CD4-positive, alpha-beta T cell treated with Interleukin-1 beta for 1 hour (primary cell): ENCODE measurements at places on chromosomes 3 and 15.

DNA sequence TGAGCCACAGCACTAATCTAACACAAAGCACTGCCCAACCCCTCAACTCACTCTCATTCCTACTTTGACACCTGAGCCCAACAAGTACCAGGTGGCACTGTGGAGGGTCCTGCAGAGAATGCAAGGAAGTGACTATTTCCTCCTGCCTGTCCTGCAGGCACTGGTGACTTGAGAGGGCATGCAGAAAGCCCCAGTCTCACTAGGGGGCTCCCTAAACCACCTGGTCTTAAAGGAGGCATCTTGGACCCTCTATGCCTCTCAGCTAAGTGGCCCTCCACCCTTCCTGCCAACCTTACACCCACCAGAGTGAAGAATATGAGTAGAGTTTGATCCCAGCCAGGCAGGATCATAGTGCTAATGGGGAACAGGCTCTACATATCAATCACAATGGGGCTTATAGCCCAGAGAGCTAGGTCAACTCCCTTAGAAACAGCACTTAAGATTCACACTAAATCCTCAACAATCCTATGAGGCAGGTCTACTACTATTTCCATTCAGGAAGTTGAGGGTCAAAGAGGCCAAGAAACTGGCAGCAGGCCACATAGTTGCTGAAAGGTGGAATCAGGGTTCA, 15.2 kb downstream of the TRAIP start:
- peak; percentile 7 for DNase-seq

DNA sequence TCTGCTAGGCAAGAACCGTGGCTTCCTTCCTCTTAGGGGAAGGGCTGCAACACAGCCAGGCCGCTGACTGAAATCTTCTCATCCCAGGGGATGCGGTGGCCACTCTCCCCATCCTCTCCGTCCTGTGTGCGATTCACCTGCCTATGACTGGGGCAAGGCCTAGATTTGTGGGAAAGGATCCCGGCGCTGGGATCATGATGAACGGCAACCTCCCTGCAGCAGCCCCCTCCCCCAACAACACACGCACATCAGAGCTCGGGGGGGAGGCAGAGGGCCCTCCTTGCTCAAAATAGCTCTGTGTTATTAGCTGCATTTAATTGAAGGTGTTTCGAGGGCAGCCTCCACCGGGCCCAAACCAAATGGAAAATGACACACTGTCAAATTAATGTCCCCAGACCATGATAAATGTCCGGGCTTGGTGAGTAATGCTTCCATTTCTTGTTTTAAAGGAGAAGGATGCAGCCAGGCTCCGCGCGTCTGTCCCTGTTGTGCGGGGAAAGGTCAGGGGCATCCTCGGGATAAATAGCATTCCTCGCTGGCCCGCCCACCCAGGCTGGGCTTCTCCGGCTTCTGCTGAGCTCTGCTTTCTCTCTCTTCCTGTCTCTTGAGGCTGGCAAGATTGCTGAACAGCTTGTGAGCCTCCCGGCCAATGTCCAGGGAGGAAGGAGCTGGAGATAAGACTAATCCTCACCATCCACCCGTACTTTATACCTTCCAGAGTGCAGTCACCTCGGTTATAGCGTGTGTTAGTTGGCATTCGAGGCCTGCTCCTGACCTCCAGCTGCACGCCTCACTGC, 56.4 kb upstream of the TLE3 start:
- DNase-seq = no peak

- no peak for DNase-seq
Measured at GRCh38 chr15:85027033-85027380, 45.4 kb downstream of the PDE8A start.

DNA sequence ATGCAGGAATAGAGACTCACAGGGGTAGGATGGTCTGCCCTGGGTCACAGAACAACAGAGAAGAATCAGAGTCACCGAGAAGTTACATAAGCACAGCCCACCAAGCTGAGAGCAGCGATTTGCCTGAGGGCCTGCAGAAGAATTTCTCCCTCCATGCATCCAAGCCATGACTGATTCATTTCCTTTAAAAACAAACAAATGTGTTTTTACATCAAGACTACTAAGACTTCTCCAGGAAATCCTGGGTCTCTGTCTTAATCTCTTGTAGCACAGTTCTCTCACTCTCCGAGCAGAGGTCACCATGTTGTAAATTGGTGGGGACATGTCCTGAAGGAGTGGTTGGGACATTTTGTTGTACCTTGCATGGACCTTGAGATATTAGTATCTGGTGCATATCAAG, 159.8 kb downstream of the THSD4 start:
- DNase-seq = no peak

GRCh38 chr3:38015485-38015884, 14.0 kb downstream of the PLCD1 start:
- no peak for DNase-seq

GRCh38 chr3:160005004-160005403, 16.4 kb downstream of the IL12A start:
- no peak for DNase-seq

DNA sequence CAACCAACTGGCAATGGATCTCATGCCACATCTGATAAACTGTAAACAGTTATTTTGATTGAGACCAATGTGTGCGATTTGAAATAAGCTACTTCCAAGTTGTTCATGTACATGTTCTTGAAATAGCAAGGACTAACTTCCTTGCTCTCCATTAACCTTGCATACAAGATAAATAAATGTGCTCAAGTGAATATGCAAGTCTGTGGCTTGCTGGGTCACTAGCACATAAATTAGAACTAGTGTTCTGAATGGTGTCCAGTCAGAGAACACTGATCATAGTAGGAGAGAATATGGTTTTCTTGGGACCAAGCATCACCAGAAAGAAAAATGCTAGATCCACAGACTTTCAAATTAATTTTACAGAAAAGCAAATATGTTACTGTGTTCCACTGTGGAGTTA, 640.0 kb upstream of the CCDC54 start:
- DNase-seq = no peak

DNA sequence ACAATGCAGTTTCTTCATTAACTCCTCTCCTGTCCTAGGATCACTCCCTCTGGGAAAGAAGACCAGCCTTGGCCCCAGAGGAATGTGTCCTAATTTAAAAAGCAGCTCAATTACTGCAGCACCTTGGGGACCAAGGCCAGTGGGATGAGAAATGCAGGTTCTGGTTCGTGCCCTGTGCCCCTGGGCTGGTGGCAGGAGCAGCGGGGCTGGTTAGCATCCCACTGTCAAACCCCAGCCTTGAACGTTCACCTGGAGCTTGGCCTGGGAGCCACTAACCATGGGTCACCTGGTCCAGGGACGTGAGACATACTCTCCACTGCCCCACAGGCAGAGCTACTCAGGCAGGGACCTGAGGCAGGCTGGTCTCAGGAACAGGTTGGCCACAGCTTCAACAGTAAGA, 8.4 kb upstream of the RTP3 start:
- DNase-seq = no peak

DNA sequence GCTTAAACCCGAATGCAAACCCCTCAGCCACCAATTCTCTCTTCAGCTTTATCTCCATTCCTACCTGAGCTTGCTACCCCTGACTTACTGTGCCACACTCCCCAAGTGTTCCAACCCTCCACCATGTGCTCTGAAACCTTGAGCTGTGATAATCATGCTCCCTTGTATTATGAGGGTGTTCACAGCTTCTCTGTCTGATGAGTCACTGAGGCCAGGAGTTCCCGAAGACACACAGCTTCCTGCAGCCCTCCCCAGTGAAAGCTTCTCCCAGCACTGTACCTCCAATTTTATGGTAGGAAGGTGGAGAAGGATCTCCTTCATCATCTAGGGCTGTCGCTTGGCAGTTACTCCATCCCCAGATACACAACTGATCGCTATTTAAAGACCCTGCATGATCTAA, 24.9 kb downstream of the STAC start:
- DNase-seq = no peak

DNA sequence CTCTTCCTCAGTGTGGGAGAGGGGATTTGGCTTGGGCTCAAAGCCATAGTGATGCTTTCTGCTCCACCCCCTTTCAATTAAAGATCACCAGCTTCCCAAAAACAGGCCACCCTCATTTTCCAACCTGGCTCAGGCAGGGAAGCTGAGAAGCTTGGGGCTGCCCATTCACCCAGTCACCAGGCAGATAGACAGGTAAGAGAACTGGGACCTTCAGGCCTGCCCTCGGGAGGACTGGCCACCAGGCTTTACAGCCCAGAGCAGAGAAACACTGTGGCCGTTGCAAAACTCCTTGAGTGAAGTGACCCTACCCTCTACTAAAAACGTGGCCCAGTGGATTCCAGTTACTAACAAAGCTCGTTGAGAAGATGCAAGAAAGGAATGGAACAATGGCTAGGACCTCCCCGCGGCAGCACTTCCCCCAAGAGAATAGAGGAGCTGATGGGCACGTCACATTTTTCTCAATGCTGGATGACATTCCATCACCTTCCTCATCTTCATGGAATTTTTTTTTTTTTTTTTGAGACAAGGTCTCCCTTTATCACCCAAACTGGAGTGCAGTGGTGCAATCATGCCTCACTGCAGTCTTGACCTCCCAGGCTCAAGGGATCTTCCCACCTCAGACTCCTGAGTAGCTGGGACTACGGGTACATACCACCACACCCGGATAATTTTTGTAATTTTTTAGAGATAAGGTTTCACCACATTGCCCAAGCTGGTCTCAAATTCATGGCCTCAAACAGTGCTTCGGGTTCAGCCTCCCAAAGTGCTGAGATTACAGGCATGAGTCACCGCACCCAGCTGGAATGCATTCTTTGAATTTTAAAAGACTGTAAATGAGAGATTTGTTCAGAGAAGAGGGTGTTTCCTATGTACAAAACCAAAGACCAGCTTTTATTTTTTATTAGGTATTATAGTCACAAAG, 37.9 kb downstream of the LIPC start:
- DNase-seq = no peak

DNA sequence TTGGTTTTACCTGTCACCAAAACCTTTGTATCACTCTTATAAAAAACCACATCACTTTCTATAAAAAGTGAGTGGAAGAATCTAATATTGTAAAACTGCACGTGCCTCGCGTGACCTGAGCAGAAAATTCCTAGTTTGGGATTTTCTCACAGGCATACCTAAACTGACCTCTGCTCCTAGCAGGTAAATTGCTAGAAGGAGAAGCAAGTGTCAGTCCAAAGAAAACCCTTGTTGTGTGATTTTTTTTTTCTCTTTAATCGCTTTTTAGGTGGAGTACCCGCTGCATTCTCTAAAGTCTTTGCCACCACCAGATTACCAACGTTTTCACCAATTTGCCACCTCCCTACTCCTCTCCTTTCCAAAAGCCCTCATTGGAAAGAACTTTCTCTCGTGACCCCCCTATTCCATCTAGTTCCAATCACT, 534 bp upstream of the UBE2E1 start:
- no peak for DNase-seq

- no peak for DNase-seq
Measured at GRCh38 chr3:164095279-164095678, 983.0 kb downstream of the SI start.

GRCh38 chr3:67077656-67078055, 79.5 kb downstream of the KBTBD8 start:
- DNase-seq = no peak

GRCh38 chr3:31891876-31892455, 89.1 kb downstream of the OSBPL10 start:
- no peak for DNase-seq

DNA sequence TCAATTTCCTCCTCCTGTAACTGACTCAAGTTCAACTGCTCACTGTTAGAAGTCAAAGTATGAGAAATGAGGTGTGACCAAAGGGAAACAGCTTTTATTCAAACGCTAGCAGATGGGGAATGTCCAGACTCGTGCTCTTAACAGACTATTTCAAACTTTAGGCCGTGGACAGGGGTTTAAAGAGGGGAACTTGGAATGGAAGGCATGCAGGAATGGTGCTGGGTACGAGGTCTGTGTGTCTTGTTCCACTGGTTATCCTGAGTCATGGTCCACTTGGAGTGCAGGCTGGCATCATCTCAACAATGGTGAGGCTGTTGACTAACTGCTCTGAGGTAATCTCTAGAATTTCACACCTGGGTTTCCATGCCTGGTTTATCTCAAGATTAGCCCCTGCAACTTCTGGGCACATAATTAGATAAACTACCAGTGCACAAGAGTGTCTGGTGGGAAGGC, 22.9 kb upstream of the DNAAF4 start:
- DNase-seq = no peak

- DNase-seq = no peak
Measured at GRCh38 chr3:171784937-171785336, 25.3 kb downstream of the PLD1 start.
